ACHN (cell line): ENCODE measurements at places on chromosomes 2 and 18.

GRCh38 chr18:11733031-11733430 lies 44.0 kb downstream of the GNAL start:
- DNase-seq: peak; percentile 51

DNA sequence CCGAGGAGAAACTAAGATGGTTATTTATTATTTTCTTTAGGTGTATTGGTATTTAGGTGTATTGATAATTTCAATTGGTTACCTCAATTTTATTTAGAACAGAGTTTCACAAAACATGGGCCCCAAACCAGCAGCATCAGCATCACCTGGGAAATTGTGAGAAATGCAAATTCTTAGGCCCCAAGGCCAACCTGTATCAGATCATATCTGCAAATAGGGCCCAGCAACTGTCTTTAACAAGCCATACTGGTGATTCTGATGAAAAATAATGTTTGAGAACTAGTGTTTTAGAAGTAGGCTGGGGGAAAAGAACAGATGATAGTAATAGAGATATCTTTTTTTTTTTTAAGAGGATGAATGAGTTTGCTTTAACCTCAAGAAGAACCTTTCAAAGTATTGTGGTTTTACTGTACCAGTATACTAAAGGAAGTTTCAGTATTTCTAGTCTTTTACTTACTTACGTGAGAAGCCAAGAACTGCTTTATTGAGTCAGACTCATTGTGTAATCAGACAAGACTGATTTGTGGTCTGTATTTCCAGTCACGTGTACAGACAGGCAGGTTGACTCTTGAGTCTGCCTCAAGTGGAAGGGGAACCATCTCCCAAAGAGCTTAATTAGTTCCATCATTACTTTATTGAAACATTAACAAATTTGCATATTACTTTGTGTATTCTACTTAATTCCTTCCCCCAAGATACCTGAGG lies 60.4 kb upstream of the GAREM1 start:
- no peak for DNase-seq

- peak; percentile 81 for DNase-seq
These were observed 12.2 kb downstream of the PLB1 start for GRCh38 chr2:28507796-28508764.

DNA sequence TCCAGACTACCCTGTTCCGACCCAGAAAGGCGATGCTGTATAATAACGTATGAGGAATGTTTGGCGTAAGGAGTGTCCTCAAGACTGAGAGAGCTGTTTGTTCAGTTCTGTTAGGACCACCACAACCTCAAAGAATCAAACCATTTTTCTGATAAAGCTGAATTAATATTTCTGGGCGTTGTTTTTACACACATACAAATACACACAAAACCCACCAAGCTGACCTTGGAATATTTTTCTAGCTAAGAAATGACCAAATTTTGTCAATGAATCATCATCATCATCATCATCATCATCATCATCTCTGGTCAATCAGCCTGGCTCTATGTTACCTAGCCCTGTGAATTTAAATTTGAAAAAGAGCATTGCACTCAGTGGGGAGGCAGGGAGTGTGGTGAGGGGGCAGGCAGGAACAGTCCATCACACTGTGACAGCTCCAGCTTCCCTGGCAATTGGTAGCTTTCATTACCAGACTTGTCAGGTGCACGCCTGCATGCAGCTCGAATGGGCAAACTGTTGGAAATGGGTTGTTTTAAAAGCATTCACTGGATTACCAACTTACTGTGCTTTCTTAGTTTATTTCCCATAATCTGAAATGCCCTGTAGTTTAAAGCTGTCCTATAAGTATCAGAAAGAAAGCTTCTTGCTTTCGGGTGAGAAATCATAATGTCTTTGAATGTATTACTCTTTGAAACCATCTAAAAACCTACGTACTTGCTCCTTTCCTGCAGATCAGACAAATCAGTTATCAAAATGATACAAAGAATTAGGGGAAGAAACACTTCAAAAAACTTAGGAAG lies 6.9 kb upstream of the POU3F3 start:
- DNase-seq: peak; percentile 44

DNA sequence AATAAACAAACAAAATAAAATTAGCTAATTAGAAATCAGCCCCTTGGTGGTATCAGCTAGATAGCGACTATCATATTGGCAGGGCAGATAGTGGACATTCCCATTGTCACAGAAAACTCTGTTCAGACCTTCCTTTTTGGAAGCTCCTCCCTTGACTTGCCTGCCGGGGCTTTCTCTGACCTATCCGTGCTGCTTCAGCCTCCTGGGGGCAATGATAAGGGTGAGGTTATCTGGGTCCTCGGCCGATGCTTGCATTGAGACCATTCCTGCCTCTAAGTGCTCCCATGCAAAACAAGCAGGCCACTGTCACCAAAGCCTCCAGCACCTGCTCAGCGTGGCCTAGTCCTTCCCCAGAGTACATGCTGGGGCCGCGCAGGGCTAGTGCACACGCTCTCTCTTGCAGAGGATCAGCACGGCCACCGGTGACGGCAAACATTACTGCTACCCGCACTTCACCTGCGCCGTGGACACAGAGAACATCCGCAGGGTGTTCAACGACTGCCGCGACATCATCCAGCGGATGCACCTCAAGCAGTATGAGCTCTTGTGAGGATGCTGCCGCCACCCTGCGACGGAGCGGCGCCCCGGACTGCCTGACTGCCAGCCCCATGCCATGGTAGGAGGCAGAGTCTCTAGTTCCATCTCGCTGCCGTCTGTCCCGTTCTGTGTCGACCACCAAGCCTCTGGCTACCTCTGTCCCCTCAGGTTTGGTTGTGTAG lies 27.4 kb downstream of the MPPE1 start:
- no peak for DNase-seq

GRCh38 chr2:139963863-139964355 lies 1183.7 kb upstream of the NXPH2 start:
- DNase-seq: no peak

GRCh38 chr2:69741229-69741574 lies 732 bp upstream of the ANXA4 start:
- DNase-seq: peak; percentile 88

GRCh38 chr2:136151021-136151971 lies 33.3 kb upstream of the CXCR4 start:
- no peak for DNase-seq

DNA sequence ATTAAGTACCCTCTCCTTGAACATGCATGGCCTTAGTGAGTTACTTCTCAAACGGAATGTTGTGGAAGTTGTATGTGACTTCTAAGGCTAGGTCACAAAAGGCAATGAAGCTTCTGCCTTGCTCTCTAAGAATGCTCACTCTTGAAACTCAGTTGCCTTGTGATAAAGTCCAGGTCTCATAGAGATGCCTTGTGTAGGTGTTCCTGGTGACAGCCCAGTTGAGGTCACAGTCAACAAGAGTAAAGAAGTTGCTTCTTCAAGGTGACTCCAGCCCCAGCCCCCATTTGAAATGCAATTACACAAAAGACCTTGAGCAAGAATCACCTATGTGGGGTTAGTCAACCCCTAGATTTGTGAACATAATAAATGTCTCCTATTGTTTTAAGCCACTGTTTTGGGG lies 35.6 kb downstream of the PTPN2 start:
- DNase-seq: no peak

GRCh38 chr2:31675485-31675901 lies 94.8 kb upstream of the SRD5A2 start:
- peak; percentile 17 for DNase-seq

- no peak for DNase-seq
These were observed 63.0 kb downstream of the GLI2 start for GRCh38 chr2:120798567-120799247.
